Activated T-cell treated with anti-CD3 and anti-CD28 coated beads for 48 hours (primary cell): ENCODE measurements at places on chromosomes 16 and 17.
A peak's percentile ranks its signal among the peaks of the same experiment; 100 is the strongest.

DNA sequence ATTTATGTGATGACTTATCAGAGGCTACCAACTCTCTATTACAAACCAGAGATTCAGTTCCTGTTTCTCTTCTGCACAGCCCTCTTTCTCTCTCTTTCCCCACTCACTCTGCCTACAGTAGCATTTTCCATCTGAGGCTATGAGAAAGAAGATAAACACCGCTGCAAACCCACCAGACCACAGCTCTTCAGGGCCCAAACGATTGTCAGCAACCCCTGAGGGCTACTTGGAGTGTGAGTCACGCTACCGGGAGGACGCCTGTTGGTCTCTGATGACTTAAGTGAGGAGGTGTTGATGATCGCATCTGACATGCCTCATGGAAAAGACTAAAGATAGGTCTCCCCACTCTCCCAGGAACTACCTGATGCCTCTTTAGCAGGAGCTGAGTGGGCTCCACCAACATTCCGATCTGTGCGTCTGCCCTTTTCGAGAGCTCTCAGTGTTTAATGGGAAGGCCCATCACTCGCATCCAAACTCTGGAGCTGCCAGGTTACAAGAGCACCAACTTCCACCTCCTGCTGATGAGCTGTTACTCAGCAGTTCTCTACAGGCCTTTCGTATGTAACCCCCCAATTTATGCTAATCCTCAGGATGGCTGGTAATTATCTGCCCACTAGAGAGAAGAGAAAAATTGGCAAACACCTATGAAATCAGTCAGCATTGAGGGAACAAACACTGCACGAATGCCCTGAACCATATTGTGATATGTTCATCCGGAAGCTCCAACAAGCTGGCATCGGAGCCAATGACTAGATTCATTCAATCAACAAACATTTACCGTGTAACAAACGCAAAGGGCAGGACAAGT lies 9.2 kb downstream of the GRIN2A start:
- no peak for DNase-seq

GRCh38 chr17:80124351-80124981 lies 22.5 kb downstream of the EIF4A3 start:
- no peak for DNase-seq

GRCh38 chr17:17671369-17672129 lies 9.7 kb upstream of the RAI1 start:
- no peak for DNase-seq

- DNase-seq, result no peak
Observed at GRCh38 chr17:71405101-71405500, 715.7 kb upstream of the SOX9 start.

DNA sequence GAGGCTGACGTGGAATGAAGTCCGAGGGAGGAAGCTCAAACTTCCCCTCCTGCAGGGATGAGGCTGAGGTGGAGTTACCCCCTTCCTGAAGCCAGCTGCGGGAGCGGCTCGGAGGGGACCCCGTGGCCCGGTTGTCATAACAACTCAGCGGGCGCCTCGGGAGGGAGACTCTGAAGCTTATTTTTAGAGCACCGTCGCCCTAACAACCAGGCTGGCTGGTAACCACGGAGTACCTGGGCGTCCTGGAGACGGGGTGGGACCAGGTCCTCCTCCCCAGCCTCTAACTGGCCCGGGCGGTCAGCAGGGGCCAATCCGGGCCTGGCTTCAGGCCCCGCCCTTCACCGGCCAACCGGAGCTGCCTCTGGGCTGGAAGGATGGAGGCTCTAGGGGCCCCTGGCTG lies 27.7 kb downstream of the NECAB2 start:
- no peak for DNase-seq

DNA sequence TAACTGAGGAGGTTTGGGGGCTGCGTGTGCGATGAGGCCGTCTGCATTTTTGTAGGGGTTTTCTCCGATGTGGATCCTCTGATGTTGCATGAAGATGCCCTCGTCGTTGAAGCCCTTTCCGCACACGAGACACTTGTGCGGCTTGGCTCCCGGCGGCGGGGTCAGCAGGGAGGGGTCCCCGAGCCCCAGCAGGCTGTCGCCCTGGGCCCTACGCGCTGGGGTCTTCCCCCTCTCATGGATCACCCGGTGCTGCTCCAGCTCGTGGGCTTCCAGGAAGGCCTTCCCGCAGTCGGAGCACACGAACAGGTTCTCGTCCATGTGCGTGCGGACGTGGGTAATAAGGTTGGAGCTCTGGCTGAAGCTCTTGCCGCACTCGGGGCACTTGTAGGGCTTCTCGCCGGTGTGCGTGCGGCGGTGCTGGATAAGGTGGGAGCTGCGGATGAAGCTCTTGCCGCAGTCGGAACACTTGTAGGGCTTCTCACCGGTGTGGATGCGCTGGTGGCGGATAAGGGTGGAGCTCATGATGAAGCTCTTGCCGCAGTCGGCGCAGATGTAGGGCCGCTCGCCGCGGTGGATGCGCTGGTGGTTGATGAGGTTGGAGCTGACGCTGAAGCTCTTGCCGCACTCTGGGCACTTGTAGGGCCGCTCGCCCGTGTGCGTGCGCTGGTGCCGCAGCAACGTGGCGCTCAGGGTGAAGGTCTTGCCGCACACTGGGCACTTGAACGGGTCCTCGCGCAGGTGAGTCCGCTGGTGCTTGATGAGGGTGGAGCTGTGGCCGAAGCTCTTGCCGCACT lies 4.3 kb downstream of the ZNF629 start:
- DNase-seq, result no peak

GRCh38 chr16:49859125-49859811 lies 3.4 kb upstream of the ZNF423 start:
- DNase-seq, result no peak

DNA sequence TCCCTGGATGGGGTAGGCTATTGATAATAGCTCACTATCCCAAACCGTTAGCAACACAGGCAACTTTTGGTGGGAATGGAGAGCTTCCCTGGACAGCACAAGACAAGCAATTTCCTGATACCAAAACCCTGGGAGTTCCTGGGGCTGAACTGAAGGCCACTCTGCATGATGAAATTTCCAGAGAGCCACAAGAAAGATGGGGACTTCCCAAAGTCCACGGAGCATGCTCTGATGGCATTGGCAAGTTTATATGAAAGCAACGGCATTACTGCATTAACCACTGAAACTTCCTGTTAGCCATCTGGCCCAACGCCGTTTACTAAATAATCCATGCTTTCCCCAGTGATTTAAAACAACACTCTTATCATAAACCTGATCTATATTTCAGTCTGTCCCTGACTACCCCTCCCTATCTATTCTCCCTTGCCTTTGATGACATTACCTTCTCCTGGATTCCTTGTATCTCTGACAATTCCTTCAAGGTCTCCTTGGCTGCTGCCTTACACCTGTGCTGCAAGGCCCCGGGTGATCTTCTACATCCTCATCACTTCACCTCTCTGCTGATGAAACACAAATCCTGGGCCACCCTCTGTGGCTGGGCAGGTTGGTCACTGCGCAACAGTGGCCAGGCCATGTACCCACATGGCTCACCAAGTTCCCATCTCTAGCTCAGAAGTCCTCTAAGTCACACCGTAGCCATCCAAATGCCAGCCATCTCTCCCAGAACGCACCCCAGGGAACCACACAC lies 108.5 kb upstream of the RCVRN start:
- no peak for DNase-seq

DNA sequence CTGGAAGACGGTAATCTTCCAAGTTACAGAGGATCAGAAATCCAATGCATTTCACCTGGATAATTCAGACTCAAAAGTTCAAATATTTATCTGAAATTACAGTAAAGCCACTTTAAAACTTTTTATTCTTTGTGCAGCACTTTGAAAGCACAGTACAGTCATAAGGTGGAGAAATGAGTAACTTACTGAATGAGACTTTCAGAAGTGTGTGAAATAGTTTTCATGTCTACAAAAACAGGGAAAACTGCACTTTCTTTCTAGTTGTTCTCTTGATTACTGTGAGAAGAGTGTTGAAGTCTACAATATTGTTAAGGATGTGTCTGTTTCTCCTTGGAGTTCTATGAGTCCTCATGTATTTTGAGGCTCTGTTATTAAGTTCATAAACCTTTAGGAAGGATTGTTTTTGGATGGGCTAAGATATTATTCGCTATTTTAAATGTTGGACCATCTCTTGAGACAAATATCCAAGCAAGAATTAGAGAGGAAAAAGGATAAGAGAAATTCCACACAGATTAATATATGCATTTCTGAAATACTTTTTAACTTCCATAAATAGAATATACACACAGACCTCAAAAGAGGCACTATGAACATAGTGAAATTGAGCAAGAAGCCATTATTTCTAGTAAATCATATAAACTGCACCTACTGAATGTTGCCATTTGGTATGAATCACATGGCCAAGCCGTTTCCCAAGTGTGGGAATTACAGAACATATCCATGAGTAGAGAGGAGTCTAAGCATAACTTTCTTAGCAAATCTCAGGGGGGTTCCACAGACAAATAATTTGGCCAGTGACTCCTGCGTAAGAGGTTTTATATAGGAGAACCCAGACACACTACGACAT lies 83.6 kb upstream of the PLEKHM1 start:
- DNase-seq, result no peak

DNA sequence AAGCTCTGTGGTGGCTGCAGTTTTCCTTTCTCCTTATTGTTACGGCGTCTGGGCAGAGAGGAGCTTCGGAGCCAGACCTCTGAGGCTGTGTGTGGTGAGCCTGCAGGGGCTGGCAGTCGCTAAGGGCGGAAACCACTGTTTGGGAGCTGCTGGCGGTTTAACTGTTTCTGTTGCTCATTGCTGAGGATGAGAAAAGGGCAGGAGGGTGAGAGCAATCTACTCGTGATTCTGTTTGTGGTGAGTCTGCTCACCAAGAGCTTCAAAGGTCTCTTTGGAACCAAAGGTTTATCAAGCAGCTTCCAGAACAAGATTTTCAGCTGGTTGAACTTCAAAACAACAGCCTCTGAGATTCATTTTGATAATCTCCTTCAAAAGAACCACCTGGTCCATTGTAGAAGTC lies 143.9 kb downstream of the ANKFN1 start:
- DNase-seq, result peak; percentile 22

DNA sequence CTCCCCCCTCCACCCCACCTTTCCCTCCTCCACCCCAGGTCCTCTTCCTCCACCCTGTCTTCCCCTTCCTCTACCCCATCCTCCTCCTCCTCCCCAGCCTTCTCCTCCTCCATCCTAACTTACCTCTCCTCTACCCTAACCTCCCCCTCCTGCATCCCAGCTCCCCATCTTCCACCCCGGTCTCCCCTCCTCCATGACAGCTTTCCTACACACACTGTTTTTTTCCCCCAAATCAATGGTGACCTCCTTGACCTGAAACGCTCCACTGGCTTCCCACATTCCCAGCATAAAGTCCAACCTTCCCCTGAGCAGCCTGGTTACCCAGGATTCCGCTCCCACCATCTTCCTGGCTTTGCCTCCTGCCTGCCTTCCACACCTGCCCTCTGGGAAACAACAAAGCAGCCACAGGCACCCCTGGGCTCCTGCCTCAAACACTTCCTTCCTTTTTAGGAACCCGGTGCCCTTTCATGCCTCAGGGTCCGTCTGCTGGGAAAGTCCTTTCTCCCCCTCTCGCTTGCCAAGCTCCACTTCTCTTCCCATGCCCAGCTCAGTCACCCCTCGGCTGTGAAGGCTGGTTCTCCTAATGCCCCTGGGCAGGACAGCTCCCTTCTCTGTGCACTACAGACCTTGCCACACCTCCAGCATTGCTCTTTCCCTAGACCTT lies 2.1 kb downstream of the RGS9 start:
- no peak for DNase-seq

GRCh38 chr17:57463103-57463885 lies 207.0 kb downstream of the MSI2 start:
- DNase-seq, result peak; percentile 85

DNA sequence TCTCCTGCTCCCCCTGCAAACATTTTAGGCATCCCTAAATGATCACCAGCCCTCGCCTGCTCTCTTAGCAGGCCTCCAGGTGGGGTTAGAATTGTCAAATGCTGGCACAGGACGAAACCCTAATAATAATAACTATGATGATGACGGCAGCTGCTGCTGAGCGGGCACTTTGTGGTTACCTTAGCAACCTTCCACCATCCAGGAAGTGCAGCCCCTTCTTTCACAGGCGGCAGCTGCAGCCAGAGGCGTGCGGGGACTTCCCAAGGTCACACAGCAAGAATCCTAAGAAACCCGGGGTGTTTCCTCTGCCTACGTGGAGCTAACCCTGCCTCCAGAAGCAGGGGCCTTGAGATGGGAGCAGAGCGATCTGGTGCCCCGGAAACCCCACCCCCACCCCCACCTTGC lies 22.4 kb upstream of the EIF1 start:
- peak; percentile 61 for DNase-seq

- no peak for DNase-seq
Observed at GRCh38 chr17:77212833-77213777, 72.3 kb downstream of the SEC14L1 start.

- DNase-seq, result no peak
Observed at GRCh38 chr17:70478902-70479301, 309.6 kb downstream of the KCNJ2 start.

- DNase-seq, result no peak
Observed at GRCh38 chr17:65198653-65199382, 61.6 kb downstream of the RGS9 start.

DNA sequence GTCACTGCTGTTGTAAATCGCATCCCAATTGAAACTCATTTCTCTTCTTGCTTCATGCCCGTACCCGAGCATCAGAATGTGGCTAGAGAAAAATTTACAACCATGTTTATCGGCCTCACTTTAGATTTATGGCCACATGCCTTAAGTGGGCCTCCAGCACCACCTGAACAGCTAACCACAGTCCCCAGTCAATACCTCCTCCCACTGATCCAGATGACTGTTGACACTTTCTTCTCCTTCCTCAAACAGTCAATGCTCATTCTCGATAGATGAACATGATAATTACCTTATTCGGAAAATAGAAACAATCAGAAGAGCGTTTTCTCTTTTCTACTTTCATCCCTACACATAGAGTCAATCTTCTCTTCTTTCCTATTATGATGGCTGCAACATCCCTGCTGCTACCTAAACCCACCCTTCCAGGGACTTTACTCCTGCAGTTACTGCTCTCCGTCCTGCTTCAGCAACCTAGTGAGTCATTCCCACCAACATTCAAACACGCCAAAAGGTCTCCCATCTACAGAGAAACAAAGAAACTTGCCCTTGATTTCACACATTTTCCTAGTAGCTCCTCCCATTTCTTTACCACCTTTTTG lies 416.3 kb upstream of the MAF start:
- DNase-seq, result no peak

GRCh38 chr16:10534748-10535147 lies 45.6 kb downstream of the EMP2 start:
- DNase-seq, result no peak
